ENCODE measurements at places on chromosomes 2 and 18.

GRCh38 chr2:165044505-165045303 lies 89.4 kb upstream of the SLC38A11 start:
- no peak for DNase-seq

DNA sequence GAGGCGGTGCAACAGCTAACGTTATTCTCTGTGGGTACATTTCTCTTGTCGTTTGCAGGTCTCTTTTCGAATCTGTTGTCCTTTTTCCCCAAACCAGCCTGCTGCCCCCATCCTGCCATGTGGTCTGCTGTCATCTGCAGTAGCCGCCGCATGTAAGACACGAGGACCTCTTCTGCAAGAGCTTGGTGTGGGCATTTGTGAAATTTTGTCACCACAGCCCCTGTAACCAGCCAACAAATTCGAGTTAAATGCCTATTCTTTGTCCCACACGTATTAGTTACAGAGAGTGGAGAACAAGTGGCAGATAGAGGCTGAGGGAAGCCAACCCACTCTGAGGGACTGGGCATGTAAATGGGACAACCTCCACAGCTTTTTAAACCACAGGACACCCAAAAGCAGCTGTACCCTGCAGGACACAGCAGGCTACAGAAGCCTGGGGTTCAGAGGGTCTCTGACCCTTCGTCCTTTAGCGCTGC lies 35.0 kb downstream of the ITGA6 start:
- DNase-seq, result no peak

GRCh38 chr2:122328816-122329215 lies 573.4 kb downstream of the TSN start:
- DNase-seq, result no peak

DNA sequence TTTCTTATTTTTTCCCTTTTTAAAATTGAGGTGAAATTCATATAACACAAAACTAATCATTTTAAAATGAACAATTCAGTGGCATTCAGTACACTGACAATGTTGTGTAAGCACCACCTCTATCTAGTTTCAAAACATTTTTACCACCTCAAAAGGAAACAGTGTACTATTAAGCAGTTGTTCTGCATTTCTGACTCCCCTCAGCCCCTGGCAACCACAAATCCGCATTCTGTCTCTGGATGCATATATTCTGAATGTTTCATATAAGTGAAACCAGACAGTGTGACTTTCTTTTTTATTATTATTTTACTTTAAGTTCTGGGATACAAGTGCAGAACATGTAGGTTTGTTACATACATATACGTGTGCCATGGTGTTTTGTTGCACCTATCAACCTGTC lies 19.2 kb upstream of the TANK start:
- no peak for DNase-seq

GRCh38 chr18:41197967-41198366 lies 757.1 kb upstream of the PIK3C3 start:
- DNase-seq, result no peak

- DNase-seq, result no peak
Measured at GRCh38 chr2:33001823-33002222, 55.1 kb downstream of the LTBP1 start.

- DNase-seq, result no peak
Measured at GRCh38 chr18:79448621-79449020, 52.9 kb downstream of the NFATC1 start.

GRCh38 chr2:101842471-101842870 lies 145.0 kb downstream of the MAP4K4 start:
- no peak for DNase-seq

- DNase-seq, result no peak
Measured at GRCh38 chr18:841647-842370, 29.8 kb upstream of the YES1 start.

DNA sequence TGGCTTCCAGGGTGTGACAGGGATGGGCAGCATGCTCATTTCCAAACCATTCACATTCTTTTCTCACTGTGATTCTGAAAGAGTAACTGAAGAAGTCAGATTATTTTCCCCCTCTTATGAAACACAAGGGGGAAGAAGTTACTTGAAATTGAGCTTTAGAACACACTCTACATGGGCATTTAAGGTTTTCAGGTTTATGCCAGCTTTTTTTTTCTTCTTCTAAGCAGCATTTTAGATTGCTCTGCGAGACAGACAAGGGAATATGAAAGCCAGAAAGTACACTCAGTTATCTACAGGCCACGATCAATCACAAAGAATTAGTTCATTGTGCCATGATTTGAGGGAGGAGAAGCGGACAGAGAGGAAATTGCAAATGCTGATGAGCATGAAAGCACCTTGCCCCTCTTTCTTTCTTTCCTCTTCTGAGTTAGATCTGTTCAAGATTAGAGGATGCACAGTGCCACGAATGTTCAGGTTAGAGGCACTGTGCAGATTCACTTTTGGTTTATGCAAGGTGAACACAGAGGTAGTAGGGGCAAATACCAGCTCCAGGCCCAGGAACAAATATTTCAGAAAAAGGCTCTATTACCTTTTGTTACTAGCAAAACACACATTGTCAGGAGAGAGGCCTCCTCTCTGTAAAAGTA lies 49.2 kb downstream of the CXCR4 start:
- DNase-seq, result no peak

GRCh38 chr2:186949726-186950256 lies 100.8 kb upstream of the ZSWIM2 start:
- no peak for DNase-seq

DNA sequence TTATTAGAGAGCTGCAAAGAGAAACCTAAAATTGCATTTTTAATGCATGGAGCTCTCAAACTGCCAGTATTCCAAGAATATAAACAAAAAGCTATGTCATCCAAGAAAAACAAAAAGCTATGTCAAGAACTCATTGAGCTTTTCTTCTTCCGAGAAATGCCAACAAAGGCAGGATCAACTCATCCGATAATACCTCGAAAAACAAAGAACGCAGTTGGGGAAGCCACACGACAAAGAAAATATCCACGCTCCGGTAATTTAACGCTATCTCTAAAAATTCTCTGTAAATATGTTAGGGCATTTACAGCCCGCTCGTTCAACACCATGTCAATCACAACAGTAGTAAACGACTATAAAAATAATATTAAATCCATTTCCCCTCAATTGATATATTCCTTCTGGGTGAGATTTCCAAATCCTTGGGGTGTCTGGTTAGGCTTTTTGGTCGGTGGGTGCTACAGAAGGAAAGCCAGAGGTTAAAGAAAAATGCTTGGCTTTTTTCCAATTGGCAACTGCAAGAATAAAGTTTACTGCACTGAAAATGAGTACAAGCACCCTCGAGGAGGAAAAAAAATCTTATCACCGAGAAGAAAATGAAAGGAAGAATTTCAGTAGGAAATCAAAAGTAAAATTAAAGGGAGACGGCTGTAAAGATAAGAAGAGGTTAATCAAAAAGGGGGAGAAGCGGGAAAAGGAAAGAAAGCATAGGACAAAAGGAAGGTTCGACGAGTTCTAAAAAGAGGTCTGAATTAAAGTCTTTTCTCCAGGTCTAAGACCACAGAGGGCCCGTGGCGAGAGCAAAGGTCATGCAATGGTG lies 856 bp downstream of the TIA1 start:
- no peak for DNase-seq

DNA sequence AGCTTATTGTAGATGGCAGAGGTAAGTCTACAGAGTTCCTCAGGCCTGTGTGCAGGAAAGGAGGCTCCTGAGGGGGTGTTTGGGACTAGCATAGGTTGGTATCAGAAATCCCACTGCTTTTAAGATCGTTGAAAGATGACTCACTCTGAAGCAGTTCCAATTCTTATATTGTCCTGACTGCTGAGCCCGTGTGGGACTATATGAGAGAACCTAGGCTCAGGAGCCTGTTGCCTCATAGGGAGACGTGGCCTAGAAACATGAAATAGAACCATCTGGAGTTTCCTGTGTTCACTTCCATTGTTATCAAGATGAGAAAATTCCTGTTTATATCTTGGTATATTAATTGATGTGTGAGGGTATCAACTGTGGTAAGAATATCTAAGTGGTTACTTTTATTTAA lies 5.7 kb downstream of the CCT7 start:
- no peak for DNase-seq

DNA sequence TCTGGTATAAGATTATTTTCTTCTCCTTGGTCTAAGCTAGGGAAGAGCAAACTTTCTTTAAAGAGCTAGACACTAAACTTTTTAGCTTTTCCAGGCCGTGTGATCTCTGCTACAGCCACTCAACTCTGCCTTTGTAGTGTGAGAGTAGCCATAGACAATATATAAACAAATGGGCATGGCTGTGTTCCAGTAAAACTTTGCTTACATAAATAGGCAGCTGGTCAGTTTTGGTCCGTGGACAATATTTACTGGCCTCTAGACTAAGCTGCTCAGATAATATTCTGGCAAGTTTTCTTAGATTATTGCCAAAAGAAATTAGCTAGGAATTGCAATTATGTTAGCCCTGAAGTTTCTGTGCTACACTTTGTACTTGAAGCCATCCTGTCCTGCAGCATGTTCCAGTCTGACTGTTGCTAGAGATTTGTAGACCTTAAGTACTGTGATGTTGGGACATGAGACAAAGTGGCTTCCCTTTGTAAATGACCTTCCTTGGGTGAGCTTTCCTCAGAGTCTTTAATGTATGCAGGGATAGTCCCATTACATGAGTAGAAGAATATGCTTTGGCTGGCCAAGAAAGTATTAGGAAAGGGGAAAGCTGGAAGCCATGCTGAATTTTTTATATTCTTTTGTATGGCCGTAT lies 126.9 kb downstream of the SOX11 start:
- no peak for DNase-seq

GRCh38 chr2:105329561-105330495 lies at the start of gene TGFBRAP1:
TGFBRAP1 (minus strand) TSS chr2:105329735; CDS start chr2:105308301, 21,434 bp downstream.
- DNase-seq, result peak; percentile 15

GRCh38 chr18:46013484-46014189 lies 46.5 kb upstream of the EPG5 start:
- no peak for DNase-seq

DNA sequence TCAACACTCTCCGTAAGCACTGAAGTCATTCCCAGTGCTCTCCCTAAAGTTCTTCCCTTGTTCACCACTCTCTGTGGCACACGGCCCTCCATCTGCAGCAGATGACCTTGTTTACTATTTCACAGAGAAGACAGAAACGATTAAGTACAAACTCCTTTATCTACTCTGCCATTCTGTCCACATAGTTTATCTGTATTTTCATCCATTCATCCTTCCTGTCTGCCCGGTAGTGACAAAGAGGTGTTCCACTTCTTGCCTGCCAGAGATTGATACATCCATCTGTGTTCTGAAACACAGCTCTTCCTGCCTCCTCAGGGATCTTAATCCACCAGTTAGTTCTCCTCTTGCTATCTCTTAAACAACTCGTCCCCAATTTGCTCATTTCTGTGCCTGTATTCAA lies 77.9 kb upstream of the CD226 start:
- DNase-seq, result no peak

GRCh38 chr2:5229574-5229973 lies 462.6 kb upstream of the SOX11 start:
- DNase-seq, result no peak

Measured in NCI-H2029 (cell line).